ENCODE measurements at places on chromosomes 2 and 18.

DNA sequence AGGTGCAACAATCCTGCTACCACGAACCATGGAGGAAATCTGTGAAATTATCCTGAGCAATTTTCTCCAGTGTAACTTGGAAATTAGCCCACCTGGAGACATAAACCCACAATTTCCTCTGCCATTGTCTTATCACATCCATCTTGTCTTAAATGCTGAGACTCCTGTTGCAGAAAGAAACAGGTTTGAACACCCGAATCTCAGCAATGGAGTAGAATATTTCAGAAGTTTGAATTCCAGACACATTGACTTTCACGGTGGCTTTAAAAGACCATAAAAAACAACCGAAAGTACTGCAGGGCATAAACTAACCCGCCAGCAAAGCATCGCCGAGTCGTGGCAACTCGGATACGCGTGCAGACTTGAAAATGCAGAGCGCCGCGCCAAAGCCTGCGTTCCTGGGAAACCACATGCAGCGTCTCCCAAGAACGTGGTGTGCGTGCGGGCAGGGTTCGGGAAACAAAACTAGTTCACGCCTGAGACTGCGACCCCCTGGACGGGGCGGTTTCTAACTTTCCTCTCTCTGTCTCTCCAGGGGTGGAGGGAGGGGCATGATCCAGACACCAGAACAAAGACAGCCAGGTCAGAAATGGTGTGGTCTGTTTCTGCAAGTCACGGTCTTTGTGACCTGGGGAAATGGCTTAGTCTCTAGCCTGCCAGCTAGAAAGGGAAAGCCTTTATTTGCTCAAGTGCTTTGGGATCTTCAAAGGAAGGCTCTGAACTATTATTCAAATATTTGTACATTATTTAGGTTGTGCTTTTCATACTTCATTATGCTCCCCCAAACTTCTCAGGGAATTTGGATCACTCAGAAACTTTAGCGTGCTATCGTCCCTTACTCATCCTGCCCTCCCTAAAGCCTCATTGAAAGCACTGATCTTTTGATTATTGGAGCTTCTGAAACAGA is 26.9 kb upstream of the KCTD1 start:
- DNase-seq = peak; percentile 75

GRCh38 chr2:156672556-156673332 is 236.6 kb downstream of the GPD2 start:
- no peak for DNase-seq

- no peak for DNase-seq
Observed at GRCh38 chr2:233140077-233140585, 80.0 kb downstream of the INPP5D start.

- DNase-seq = no peak
Observed at GRCh38 chr2:220899492-220899891, 672.6 kb downstream of the EPHA4 start.

DNA sequence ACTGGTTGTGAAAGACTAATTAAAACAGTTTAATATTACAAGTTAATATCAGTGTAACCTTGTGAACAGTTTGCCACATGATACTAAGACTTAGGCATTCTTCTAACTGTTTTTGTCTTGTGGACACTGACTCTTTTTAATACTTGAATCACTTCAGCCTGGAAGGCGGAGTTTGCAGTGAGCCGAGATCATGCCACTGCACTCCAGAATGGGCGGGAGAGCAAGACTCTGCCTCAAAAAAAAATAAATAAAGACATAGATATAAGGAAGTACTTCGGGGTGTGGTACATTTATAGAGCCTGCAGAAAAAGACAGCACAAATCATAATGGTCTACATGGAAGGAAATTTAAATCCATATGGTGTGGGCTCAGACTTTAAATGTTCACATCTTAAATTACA is 300.4 kb upstream of the NETO1 start:
- DNase-seq = no peak

DNA sequence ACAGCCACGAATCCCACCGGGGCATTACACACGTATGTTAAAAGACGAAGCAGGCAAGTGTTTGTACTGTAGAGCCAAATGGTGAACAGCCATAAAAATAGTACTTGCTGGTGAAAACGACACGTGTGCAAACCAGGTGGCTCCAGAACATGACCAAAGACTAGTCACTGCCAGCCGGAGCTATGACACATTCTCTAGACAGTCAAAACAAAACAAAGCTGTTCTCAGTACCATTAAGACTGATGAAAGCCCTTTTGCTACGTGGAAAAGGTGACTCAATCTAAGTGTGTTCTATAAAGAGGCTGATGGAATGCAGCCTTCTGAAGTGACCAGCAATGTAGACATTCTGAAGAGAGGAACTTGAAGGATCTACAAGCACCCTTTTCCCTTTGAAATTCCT is 367.7 kb upstream of the NETO1 start:
- no peak for DNase-seq

DNA sequence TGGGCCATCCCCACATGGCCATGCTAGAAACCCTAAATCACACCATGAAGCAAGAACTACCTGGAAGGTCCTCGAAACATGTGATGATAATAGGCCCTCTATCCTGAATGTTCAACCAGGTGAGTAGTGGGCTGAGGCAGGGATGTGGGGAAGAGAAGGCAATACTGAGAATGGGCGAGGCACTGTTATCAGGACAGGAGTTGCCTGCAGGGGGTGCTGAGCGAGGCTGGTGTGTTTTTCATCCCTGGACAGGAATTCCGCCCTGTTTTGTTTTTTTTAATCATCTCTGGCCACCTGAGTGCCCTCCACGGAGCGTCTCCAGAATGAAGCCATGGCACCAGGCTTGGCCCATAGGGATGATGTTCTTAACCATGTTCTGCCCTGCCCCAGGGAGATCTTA is 103.0 kb upstream of the SOX11 start:
- DNase-seq = no peak

- DNase-seq = no peak
Observed at GRCh38 chr2:119155633-119156032, 2.9 kb downstream of the C1QL2 start.

DNA sequence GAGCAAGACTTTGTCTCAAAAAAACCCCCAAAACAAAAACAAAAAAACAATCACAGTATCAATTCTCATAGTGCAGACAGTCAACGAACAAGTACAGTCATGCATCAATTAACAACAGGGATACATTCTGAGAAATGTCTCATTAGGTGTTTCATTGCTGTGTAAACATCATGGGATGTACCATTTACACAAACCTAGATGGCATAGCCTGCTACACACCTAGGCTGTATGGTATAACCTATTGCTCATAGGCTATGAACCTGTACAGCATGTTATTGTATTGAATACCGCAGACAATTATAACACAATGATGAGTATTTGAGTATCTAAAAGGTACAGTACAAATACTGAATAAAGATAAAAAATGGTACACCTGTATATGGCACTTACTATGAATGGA is 67.8 kb upstream of the LMAN1 start:
- no peak for DNase-seq

DNA sequence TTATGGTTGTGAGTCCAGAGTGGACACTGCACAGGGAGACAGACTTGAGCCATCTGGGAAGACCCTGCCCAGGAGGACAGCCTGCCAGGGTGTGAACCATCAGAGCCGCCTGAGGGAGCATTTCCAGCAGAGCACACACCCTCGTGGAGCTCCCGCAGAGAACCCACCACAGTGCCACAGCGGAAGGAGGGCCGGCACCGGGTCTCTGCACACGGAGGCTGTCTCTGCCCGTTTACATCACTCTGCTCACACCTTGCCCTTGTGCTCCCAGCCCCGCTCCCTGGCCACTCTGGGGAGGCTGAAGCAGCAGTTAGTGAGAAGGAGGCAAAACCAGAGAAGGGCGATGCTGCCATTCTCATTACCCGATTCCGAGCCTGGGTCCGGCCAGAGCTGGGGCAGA is 161.9 kb downstream of the KLHL29 start:
- no peak for DNase-seq

GRCh38 chr2:232075859-232076258 is 114.3 kb downstream of the DIS3L2 start:
- no peak for DNase-seq

GRCh38 chr2:171411791-171412483 is 21.9 kb downstream of the METTL8 start:
- DNase-seq = no peak

DNA sequence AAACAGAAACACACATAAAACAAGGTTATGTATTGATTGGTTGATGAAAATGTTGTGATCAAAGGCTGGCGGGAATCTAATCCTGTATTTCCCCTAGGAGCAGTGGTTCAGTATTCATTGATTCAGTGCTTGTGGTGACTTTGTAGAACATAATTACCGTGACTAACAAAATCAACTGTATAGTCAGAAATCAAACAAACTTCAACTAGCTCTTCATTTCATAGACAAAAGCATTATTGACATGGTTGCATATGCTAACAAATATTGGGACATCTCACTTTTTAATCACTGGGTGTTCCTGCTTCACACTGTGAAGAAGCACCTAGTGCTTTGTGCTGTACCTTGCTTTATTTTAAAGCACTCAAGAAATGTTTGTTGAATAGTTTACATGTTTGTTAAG is 41.4 kb downstream of the USP14 start:
- no peak for DNase-seq

DNA sequence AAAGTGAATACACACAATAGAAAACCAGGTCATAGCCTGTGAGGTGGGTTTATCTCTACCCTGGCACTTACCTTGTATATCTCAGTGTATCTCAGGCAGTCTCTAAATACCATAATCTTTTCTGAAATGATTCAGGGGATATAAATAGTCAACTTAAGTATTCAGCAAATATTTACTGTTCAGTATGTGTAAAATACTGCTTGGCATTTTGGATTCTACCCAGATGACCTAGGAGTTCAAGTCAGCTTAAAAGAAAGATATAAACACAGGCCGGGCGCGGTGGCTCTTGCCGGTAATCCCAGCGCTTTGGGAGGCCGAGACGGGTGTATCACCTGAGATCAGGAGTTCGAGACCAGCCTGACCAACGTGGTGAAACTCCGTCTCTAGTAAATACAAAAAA is 23.8 kb downstream of the GRHL1 start:
- no peak for DNase-seq

- no peak for DNase-seq
Observed at GRCh38 chr2:98335271-98335670, 11.0 kb upstream of the CNGA3 start.

GRCh38 chr18:33239298-33239697 is 201.2 kb downstream of the CCDC178 start:
- DNase-seq = no peak

GRCh38 chr2:241854342-241855244 is 4.1 kb downstream of the PDCD1 start:
- DNase-seq = peak; percentile 26

DNA sequence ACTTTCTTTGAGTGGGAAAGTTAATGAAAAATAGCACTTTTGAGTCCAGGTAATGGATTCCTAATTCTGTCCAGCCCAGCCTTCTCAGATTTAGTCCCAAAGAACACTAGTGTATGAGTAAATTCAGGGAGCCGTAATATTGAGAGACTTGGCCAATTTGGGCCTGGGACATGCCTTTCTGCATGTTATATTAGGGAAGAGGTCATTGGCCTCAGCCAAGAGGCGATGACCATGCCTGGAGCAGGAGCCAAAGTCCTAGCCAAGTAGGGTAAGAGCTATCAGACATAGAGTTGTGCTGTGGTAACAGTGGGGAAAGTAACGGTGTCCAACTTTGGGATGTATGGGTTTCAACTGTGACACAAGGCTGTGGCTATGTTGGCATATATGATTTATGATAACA is 336.5 kb upstream of the ZNF804A start:
- DNase-seq = no peak

GRCh38 chr2:96146881-96147592 is 1.8 kb upstream of the DUSP2 start:
- peak; percentile 33 for DNase-seq

GRCh38 chr18:27428120-27428519 is 243.0 kb upstream of the CHST9 start:
- no peak for DNase-seq

DNA sequence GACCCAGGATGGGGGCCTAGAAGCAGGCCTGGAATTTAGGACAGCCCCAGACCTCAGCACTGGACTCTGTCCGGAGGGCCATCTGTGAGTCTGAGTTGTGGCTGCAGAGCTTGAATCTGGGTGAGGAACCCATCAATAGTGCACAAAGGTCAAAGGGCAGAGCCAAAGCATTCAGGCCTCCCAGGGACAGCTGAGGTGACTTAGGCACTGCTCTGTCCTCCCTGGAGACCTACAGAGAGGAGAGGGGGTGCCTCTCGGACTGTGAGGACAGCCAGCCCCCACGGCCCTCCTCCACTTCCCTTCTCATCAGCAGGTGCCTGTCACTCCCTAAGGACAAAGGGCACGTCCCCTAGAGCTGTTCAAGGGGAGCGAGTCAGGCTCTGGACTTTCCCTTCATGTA is 25.1 kb upstream of the PRLH start:
- DNase-seq = no peak

DNA sequence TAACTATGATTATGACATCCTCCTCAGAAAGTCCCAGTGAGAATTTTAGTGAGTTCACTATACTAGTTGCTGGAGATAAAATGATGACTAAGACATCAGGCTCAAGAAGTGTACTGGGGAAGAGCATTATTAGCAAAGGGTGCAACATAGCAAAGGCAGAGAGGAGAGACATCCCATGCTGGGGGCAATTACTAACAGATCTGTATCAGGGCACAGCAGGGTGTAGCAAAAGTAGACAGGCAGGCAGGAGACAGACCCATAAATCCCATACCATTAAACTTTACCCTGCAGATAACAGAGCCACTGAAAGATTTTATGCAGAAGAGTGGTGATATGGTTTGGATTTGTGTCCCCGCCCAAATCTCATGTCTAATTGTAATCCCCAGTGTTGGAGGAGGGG is 161.7 kb downstream of the SP3 start:
- DNase-seq = no peak

- DNase-seq = no peak
Observed at GRCh38 chr2:143955401-143956065, 564.4 kb downstream of the ZEB2 start.

DNA sequence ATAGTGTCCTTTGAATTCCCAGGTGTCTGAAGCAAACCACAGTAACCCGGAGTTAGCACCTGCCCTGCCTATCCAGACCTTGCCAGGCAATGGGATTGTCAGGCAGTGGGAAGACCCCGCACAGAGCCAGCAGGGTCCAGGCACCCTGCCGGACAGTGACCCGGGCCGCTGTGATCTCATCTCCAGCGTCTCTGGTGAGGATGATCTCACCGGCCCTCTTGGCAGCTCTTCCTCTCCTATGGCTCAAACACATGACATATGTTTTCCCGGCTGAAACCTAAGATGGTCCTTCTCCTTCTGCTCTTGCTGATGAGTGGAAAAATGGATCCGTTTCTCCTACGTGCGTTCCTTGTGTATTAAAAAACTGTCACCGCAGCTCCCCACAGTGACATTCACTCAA is 75.1 kb downstream of the ACOXL start:
- DNase-seq = no peak
